ENCODE measurements at places on chromosomes 3 and 15.
A peak's percentile ranks its signal among the peaks of the same experiment; 100 is the strongest.

- DNase-seq: no peak
Measured at GRCh38 chr3:101081999-101082398, 88.8 kb upstream of the ABI3BP start.

DNA sequence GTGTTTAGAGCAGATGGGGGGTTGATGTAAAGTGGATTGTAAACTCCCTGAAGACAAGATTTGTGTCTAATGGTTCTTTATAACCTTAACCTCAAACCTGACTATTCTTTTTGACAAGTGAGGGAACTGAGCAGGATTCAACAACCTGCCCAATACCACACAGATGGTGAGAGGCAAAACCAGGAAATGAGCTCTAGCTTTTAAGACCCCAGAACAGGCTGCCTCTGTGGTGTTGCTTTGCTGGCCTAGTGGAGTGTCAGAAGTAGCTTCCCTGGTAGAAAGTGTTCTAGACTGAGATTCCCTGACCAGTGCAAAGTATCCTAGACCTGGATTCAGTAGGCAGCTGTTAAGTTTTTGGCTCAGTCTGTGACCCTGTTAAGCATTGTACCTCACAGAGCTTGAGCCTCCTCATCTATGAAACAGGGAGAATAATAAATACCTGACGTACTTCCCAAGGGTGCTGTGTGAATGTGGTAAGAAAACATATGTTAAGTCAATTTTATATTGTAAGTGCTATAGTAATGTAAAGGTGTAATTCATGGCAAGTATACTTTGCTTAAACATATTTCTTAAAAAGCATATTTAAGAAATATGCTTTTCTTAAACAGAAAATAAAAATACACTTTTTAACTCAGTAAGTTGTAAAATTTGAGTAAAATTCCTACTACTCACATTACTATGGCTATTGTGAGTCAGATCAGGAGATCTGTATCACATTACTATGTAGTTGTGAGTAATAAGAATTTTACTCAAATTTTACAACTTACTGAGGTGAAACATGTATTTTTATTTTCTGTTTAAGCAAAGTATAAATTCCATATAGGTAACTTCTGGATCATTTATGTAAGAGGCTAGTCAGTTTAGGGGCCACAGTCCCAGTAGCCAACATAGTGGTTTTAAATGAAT is 8.8 kb downstream of the GPR87 start:
- DNase-seq: no peak

- DNase-seq: no peak
Measured at GRCh38 chr15:25664761-25665160, 198.4 kb downstream of the ATP10A start.

GRCh38 chr15:61086756-61087155 is 142.3 kb downstream of the RORA start:
- no peak for DNase-seq

DNA sequence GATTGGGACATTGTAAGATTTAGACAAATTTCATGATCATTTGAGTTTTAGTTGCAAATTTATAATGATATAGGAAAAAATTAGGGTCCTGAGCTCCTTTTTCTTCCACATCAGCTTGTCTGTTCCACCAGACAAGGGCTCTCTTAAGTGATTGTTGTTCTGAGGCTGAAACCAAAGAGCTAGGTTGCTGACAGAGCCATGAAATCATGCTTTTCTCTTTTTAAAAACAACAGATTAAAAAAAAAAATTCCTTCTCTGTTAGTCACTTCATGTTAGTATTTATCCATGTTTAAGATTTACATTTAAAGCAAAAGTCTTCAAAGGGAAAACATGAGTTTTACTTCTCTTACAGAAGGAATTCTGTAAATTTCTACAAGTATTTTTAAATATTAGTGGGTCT is 56.8 kb downstream of the ATP2C1 start:
- no peak for DNase-seq

GRCh38 chr15:100880139-100880896 is 687 bp downstream of the ALDH1A3 start:
- no peak for DNase-seq

- no peak for DNase-seq
Measured at GRCh38 chr15:68553994-68554720, 24.6 kb upstream of the CORO2B start.

- DNase-seq: no peak
Measured at GRCh38 chr3:87006844-87007439, 16.0 kb upstream of the VGLL3 start.

DNA sequence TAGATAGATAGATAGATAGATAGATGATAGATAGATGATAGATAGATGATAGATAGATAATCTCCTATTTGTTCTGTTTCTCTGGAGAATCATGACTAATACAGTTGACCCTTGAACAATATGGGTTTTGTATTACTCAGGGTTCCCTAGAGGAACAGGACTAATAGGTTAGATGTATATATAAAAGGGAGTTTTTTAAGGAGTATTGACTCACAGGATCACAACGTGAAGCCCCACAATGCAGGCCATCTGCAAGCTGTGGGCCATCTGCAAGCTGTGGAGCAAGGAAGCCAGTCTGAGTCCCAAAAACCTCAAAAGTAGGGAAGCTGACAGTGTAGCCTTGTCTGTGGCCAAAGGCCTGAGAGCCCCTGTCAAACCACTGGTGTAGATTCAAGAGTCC is 67.6 kb downstream of the PYDC2 start:
- DNase-seq: no peak

DNA sequence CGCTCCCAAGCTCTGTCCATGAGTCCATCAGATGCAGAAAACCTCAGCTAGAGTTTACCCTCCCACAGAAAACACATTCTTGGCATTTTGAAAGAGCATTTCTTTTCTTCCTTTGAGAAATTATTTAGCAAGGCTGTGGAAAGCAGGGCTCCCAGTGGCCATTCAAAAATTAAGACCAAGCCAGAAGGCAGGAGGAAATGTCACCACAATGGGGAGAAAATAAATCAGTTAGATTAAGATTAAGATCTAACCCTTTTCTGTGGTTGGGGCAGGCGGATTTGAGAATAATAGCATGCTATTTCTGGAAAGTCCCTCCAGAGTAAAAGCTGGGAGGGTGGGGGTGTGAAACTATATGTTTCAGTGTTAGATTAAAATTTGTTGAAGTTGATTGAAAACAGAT is 20.2 kb downstream of the LRIG1 start:
- no peak for DNase-seq

- no peak for DNase-seq
Measured at GRCh38 chr3:172538368-172539151, 15.3 kb upstream of the TNFSF10 start.

- DNase-seq: no peak
Measured at GRCh38 chr3:33909547-33909946, 111.1 kb downstream of the PDCD6IP start.

GRCh38 chr3:105828703-105829102 is 40.1 kb downstream of the CBLB start:
- DNase-seq: no peak

DNA sequence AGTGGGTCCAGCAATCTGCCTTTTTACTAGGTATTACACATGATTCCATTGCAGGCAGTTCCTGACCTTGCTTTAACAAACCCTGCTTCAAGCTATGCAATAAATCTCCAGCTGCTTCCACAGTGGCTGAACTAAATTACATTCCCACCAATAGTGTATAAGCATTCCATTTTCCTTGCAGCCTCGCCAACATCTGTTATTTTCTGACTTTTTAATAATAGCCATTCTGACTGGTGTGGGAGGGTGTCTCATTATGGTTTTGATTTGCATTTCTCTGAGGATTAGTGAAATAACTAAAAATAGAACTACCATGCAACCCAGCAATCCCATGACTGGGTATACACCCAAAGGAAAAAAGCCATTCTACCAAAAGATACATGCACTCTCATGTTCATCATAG is 36.4 kb upstream of the DNAJC13 start:
- DNase-seq: no peak

DNA sequence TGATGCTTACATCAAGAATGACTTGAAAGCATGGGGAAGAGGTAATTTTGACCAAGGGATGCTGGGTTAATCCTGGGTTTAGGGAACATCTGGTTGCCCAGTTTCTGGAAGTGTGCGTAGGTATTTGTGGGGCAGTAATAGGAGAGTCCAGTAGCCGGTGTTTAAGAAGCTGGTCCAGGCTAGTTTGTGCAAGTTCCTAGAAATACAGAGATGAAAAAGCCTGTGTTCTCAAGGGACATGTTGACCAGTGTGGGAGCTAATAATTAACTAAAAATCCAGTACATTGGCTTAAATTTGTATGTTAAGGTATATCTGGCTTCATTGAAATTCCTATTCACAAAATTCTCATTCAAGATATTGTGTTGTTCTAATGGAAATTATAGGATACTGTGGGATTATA is 51.2 kb downstream of the UBE2E2 start:
- no peak for DNase-seq

GRCh38 chr3:140432229-140432669 is 245.6 kb upstream of the TRIM42 start:
- DNase-seq: no peak

DNA sequence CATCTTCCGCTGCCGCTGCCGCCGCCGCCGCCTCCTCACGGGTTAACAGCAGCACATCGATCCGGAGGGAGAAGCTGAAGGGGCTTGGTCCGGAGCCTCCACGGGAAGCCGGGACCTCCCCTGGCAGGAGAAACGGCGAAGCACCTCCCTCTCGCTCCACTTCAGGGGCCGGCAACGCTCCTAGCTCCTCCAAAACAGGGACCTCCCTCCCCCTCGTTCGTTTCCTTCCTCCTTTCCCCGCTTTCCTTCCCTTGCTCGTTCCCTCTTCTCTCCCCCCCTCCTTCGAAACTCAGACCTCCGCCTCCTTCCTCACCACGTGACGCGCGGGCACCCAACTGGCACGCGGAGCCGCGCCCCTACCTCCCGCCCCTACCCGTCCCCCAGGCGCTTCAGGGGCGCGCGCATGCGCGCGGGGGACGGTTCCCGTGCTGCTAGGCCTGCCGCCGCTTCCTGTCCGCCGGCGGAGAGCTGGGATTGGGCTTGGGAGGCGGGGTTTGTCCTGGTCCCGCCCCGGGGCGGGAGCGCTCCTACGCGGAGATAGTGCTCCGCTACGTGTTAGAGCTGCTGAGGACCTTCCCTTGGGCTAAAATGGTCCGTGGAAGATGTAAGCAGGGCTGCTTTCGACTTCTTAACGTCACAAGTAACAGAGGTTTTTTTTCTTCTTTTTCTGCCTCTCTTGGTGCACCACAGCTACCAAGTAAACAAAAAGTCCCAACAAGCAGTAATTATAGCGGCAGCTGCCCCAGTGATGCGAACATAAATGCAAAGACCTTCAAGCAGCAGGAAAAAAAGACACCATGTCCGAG is at the start of gene ADAM10:
ADAM10 (minus strand) TSS at position 176 of the 806 bp plus-strand sequence; CDS start at position 3, 173 bp downstream.
- peak; percentile 99 for DNase-seq

- no peak for DNase-seq
Measured at GRCh38 chr3:9779721-9780457, 10.1 kb upstream of the CAMK1 start.

DNA sequence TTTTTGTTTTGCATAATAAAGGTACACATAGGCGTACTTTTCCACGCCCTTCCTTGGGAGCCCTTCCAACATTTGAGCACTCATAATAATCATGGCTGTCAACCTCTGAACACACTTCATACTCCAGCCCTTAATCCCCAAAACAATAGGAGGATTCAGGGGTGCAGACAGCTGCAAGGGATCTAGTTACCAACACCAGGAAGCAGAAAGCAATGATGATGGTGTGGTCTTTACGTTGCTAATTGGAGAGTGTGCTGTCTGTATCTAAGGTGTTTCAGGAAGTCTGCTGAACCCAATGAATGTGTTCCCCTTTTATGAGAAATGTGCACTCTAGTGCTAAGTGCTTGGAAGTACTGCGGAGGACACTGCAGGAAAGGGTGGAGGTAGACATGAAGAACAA is 60.3 kb upstream of the PDZRN3 start:
- DNase-seq: no peak

GRCh38 chr3:183085634-183086390 is 13.5 kb downstream of the MCCC1 start:
- DNase-seq: no peak

- no peak for DNase-seq
Measured at GRCh38 chr15:84391191-84391590, 155.6 kb downstream of the GOLGA6L4 start.

DNA sequence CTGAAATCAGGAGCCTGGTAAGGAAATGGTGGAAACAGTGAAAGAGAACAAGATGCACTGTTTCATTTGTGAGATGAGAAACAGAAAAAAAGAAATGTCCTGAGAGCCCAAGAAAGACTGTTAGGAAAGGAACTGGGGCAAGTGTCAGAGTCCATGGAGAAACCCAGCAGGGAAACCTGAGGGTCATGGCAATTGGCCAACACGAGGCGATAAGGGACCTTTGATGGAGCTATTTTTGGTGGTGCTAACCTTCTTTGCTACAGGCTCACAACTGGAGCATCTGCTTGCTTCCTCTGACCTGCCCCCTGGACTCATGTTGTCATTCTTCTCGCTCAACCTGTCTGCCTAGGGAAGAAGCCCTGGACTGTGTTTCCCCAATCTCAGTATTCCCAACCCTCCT is 4.2 kb upstream of the TMEM41A start:
- DNase-seq: no peak

DNA sequence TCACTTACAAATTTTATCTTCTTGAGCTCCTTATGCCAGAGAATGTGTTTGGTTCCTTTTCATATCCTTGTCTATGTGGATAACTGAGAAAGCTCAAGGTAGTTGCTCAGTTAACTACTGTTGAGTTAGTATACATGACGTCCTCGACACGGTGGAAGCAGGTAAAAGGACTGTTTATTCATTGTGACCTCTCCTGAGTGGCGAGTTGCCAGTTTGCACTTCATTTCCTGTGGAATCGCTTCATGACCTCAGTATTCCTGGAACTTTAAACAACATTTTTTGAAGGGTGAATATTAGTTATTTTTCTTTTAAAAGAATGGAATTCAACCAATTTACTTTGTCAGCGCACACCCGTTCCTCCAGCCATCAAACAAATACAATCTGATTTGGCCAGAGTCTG is 1.2 kb upstream of the TPRG1 start:
- no peak for DNase-seq

- no peak for DNase-seq
Measured at GRCh38 chr3:126111566-126112475, 27.9 kb upstream of the SLC41A3 start.

- no peak for DNase-seq
Measured at GRCh38 chr3:105823149-105823867, 45.5 kb downstream of the CBLB start.

DNA sequence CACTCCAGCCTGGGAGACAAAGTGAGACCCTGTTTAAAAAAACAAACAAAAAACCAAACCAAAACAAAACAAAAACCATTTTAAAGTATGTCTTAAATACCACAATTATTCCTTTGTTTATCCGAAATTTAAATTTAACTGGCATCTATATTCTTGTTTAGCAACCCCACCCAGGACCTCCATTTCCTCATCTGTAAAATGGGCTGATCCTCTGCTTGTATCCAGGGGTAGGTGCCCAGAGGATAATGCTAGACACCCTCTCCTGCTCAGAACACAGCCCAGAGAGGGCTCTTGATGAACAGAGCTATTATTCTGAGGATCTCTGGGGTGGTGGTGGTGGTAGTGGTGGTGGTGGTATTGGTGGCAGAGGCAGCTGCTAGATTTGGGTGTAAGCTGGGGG is 9.8 kb downstream of the SH2D7 start:
- no peak for DNase-seq

DNA sequence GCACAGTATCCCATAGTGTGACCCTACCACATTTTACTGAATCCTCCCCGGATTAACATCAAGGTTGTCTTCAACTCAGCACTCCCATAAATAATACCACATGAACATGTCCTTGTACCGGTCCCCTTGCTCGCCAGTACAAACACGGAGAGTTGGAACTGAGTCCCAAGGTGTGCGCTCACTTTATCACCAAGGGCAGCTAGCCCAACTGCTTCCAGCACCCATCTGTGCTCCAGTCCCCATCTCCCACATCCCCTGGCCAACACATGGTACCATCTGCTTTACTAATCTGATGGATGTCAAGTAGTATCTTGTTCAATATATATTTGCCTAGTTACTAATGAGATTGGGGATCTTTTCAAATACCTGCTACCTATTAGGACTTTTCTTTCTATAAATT is 64.7 kb downstream of the ISG20 start:
- no peak for DNase-seq

All from psoas muscle (tissue), 8 donors.